Suprapubic skin (tissue), 4 donors: ENCODE measurements at places on chromosomes 3 and 15.

- no peak overlapping the region for H3K4me3 ChIP-seq
- H3K27me3 ChIP-seq = no peaks in the 10 kb centered on the region
- H3K27ac ChIP-seq = no peak overlapping the region
- no peak for DNase-seq
These were observed 8.3 kb upstream of the PLCH1 start for GRCh38 chr3:155753038-155753639.

- H3K36me3 ChIP-seq = no peaks in the 10 kb centered on the region
- no peaks in the 10 kb centered on the region for H3K27me3 ChIP-seq
- no peak overlapping the region for H3K4me3 ChIP-seq
- DNase-seq = no peak
- H3K27ac ChIP-seq = no peak overlapping the region
These were observed 140.8 kb downstream of the UNC13C start for GRCh38 chr15:54119051-54119450.

DNA sequence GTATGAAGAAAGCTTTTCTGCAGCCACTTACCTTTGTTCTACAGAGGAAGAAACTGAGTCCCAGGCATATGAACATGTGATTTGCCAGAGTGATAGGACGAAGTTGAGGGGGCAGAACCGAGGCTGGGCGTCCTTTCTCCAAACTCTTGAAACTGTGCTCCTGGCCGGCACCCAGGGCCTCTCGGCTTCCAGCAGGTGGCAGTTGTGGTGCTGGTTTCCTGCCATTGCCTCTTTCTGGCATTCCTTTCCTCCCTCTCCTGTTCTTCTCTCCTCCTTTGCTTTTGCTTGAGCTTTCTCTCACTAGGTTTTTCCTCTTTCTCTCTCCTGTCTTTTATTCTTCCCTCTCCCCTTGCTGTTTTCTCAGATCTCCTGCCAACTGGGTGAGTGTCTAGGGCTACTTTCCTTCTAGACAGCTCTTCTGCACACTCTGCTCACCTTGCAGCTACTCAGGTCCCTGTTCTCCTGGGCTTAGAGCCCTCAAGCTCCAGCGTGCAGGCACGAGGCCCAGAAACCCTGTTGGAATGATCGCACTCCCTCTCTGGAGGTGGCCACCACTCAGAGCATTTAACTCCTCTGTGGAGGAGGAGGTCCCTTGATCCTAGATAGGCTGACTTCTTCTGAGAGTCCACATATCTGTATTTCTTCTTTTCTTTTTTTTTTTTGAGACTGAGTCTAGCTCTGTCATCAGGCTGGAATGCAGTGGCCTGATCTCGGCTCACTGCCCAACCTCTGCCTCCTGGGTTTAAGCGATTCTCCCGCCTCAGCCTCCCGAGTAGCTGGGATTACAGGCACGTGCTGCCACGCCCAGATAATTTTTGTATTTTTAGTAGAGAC is 26.2 kb downstream of the TRAK1 start:
- no peak overlapping the region for H3K27ac ChIP-seq
- H3K4me3 ChIP-seq = no peak overlapping the region
- H3K27me3 ChIP-seq = no peaks in the 10 kb centered on the region
- no peaks in the 10 kb centered on the region for H3K36me3 ChIP-seq

DNA sequence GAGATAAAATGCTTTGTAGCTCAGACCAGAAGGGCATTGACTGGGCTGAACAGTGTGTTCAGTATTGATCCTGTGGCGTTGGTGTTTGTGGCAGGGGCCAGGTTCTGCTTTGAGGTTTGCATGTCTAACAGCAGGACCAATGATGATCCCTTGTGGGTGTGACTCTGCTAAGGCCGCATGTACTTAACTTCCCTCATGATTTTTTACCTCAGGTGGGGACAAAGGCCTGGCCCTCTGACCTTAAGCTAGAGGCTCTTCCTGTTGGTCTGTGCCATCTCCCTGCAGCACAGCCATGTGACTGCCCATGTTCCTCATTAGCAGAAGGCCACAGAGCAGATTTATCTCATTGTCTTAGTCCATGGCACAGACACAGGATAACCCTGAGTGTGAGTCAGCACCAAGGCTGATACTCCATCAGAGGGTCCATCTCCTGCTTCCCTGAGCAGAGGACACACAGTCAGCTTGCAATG is 34.3 kb upstream of the BSN start:
- no peaks in the 10 kb centered on the region for H3K27me3 ChIP-seq
- peaks cover 20% of the 10 kb centered on the region for H3K36me3 ChIP-seq
- DNase-seq = no peak
- H3K4me1 ChIP-seq = peaks cover 38% of the 10 kb centered on the region
- H3K4me3 ChIP-seq = no peak overlapping the region

- no peak for DNase-seq
- no peak overlapping the region for H3K4me3 ChIP-seq
- H3K4me1 ChIP-seq = no peaks in the 10 kb centered on the region
- H3K27ac ChIP-seq = no peak overlapping the region
- no peaks in the 10 kb centered on the region for H3K36me3 ChIP-seq
These were observed 334.0 kb upstream of the MCTP2 start for GRCh38 chr15:93897377-93897776.

- H3K27me3 ChIP-seq = no peaks in the 10 kb centered on the region
- no peaks in the 10 kb centered on the region for H3K36me3 ChIP-seq
- H3K4me3 ChIP-seq = no peak overlapping the region
- H3K27ac ChIP-seq = no peak overlapping the region
- H3K4me1 ChIP-seq = peaks cover 18% of the 10 kb centered on the region
- DNase-seq = no peak
These were observed 23.1 kb downstream of the P3H2 start for GRCh38 chr3:190097617-190098016.

- no peak overlapping the region for H3K4me3 ChIP-seq
- H3K27ac ChIP-seq = no peak overlapping the region
- no peaks in the 10 kb centered on the region for H3K36me3 ChIP-seq
- peaks cover 3% of the 10 kb centered on the region for H3K27me3 ChIP-seq
These were observed 106.5 kb downstream of the TPRA1 start for GRCh38 chr3:127483902-127484591.

DNA sequence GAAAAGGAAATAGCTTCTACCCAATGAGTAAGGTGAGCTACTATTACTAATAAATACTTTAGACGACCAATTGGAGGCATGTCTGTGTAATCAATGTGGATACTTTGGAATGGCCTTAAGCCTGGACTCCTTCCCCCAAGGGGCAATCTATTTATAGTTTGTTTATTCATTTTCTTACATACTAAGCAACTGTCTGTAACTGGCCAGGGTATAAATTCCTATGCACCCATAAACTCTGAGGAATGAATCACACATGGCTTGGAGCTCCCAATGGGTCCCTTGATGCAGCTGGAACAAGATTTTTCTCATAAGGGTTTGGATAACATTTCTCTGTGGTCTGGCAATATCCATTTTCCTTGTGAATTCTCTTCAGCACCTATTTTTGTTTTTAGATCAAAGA is 506.8 kb downstream of the EDEM1 start:
- H3K4me3 ChIP-seq = no peak overlapping the region
- no peak for DNase-seq
- H3K36me3 ChIP-seq = no peaks in the 10 kb centered on the region

- H3K27me3 ChIP-seq = no peaks in the 10 kb centered on the region
- H3K27ac ChIP-seq = no peak overlapping the region
- H3K4me1 ChIP-seq = no peaks in the 10 kb centered on the region
- no peaks in the 10 kb centered on the region for H3K36me3 ChIP-seq
These were observed 757.8 kb downstream of the AGBL1 start for GRCh38 chr15:86837294-86838061.
